ENCODE measurements at places on chromosomes 2 and 18. TPM values are rescaled to one million over a fixed set of nuclear protein-coding genes. Genes with fewer than 3 reads are reported as not detected.

The NEMP2 gene
- total RNA-seq, result 14.2 TPM

The ATOH8 gene
- total RNA-seq, result not detected

The HAUS1 gene
- total RNA-seq, result 34.6 TPM

The POTEF gene
- not detected for total RNA-seq

The ATP8B1 gene
- total RNA-seq, result 0.42 TPM

The ANKRD30B gene
- not detected for total RNA-seq

The DRC1 gene
- not detected for total RNA-seq

The DSG2 gene
- total RNA-seq, result not detected

The ZBTB7C gene
- total RNA-seq, result not detected

The MC2R gene
- not detected for total RNA-seq

The CNRIP1 gene
- not detected for total RNA-seq

The ALPP gene
- not detected for total RNA-seq

The WDR43 gene
- 86.6 TPM for total RNA-seq

The TLX2 gene
- not detected for total RNA-seq

The TXNDC9 gene
- 26.8 TPM for total RNA-seq

The CTNNA2 gene
- not detected for total RNA-seq

Measured in activated B cell treated with CpG ODN at 0.5 μM for 24 hours (primary cell).